ENCODE measurements at places on chromosomes 11 and 22. TPM values are rescaled to one million over a fixed set of nuclear protein-coding genes. Genes with fewer than 3 reads are reported as not detected.

DNA sequence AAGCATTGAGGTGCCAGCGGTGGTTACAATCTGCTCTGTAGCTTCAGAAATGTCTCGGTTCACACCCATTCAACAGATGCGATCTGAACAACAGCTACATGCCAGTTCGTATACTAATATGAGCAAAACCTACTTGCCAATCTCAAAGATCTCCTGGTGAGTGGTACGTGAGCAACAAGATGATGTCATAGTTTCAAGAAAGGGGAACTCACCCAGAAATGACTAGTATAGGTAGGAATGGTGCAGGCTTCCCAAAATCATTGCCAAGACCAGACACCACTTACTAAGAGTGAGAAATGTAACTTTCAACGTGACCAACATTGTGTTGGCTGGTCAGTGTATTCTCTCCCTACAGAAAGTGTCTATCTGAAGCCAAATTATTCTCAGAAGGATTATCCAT lies 31.1 kb downstream of the OR6Q1 start:
- no peak for DNase-seq

GRCh38 chr11:68810164-68810563 lies 31.6 kb downstream of the CPT1A start:
- DNase-seq: no peak

GRCh38 chr11:75351791-75352587 lies 528 bp upstream of the ARRB1 start:
- DNase-seq: no peak

GRCh38 chr11:67034350-67034749 lies 11.4 kb downstream of the SYT12 start:
- no peak for DNase-seq

Gene CRYAB
- not detected for total RNA-seq

Gene PRR33
- not detected for total RNA-seq
